Thoracic aorta endothelial cell (primary cell): ENCODE measurements at places on chromosomes 12 and 14. TPM values are rescaled to one million over a fixed set of nuclear protein-coding genes. Genes with fewer than 3 reads are reported as not detected.

The KCNC2 gene
- total RNA-seq: not detected in 2 replicates

The GLI1 gene
- 0.07 TPM in 1 of 2 replicates, not detected in the other for total RNA-seq

The KRT7 gene
- 206 and 443 TPM in 2 replicates for total RNA-seq

The ZC2HC1C gene
- 1.1 and 2.0 TPM in 2 replicates for total RNA-seq

The SLC17A8 gene
- total RNA-seq: not detected in 2 replicates

The PMEL gene
- 0.36 and 0.40 TPM in 2 replicates for total RNA-seq

The PLD4 gene
- total RNA-seq: under 0.01 and 0.07 TPM in 2 replicates

The LAG3 gene
- 0.13 and 0.14 TPM in 2 replicates for total RNA-seq

The TDRD9 gene
- total RNA-seq: 1.1 and 1.3 TPM in 2 replicates

The PTPRR gene
- 0.86 and 2.1 TPM in 2 replicates for total RNA-seq

The ANG gene
- 4.3 and 4.7 TPM in 2 replicates for total RNA-seq

The GALNT8 gene
- 0.27 and 3.1 TPM in 2 replicates for total RNA-seq

The COPZ1 gene
- 122 and 126 TPM in 2 replicates for total RNA-seq

The CLEC12A gene
- total RNA-seq: not detected in 2 replicates

The CCDC197 gene
- not detected in 2 replicates for total RNA-seq

The ACIN1 gene
- 126 and 134 TPM in 2 replicates for total RNA-seq

The PYGL gene
- 126 and 141 TPM in 2 replicates for total RNA-seq

The OAS2 gene
- total RNA-seq: 9.8 and 10.3 TPM in 2 replicates

The GAS2L3 gene
- 58.5 and 74.2 TPM in 2 replicates for total RNA-seq

The KRT2 gene
- total RNA-seq: not detected in 2 replicates

The FGF23 gene
- not detected in 2 replicates for total RNA-seq

The OTX2 gene
- total RNA-seq: not detected in 2 replicates

The CLEC2A gene
- total RNA-seq: not detected in 2 replicates

The KCNMB4 gene
- 1.8 and 1.9 TPM in 2 replicates for total RNA-seq

The RPL36AL gene
- 201 and 231 TPM in 2 replicates for total RNA-seq

The WNT1 gene
- not detected in 2 replicates for total RNA-seq

The EMC9 gene
- total RNA-seq: 14.9 and 15.3 TPM in 2 replicates

The OR6C65 gene
- not detected in 2 replicates for total RNA-seq

The RITA1 gene
- 21.9 and 26.3 TPM in 2 replicates for total RNA-seq

The TAMALIN gene
- total RNA-seq: 34.5 and 45.2 TPM in 2 replicates

The TEDC1 gene
- 17.8 and 19.0 TPM in 2 replicates for total RNA-seq

The LMO3 gene
- total RNA-seq: 0.27 TPM in 1 of 2 replicates, not detected in the other

The IL31 gene
- not detected in 2 replicates for total RNA-seq

The KRT6C gene
- total RNA-seq: not detected in 2 replicates

The LIN52 gene
- total RNA-seq: 10.8 and 11.1 TPM in 2 replicates

The IFNG-AS1 gene
- total RNA-seq: not detected in 2 replicates

The SDR9C7 gene
- not detected in 2 replicates for total RNA-seq

The EEA1 gene
- total RNA-seq: 39.1 and 47.4 TPM in 2 replicates

The SH2B3 gene
- total RNA-seq: 147 and 162 TPM in 2 replicates

The COQ10A gene
- total RNA-seq: 8.6 and 9.2 TPM in 2 replicates

The E2F7 gene
- 30.0 and 36.3 TPM in 2 replicates for total RNA-seq

The OR4Q2 gene
- not detected in 2 replicates for total RNA-seq

The STYK1 gene
- total RNA-seq: 12.3 and 14.4 TPM in 2 replicates

The GARIN6 gene
- total RNA-seq: not detected in 2 replicates

The OAS3 gene
- total RNA-seq: 14.0 and 24.5 TPM in 2 replicates

The FBLN5 gene
- 2.9 and 6.3 TPM in 2 replicates for total RNA-seq

The ASCL1 gene
- total RNA-seq: not detected in 2 replicates

The FOXA1 gene
- 0.13 and 0.93 TPM in 2 replicates for total RNA-seq
